ENCODE measurements at places on chromosomes 6 and 20. TPM values are rescaled to one million over a fixed set of nuclear protein-coding genes. Genes with fewer than 3 reads are reported as not detected.

The BICRAL gene
- 25.4 TPM for total RNA-seq

The OR2J3 gene
- total RNA-seq: not detected

The SPDEF gene
- not detected for total RNA-seq

The FBXO5 gene
- total RNA-seq: 53.5 TPM

The HAO1 gene
- total RNA-seq: not detected

The MAK gene
- total RNA-seq: not detected

The SIRPB1 gene
- 7.4 TPM for total RNA-seq

Data from activated naive CD4-positive, alpha-beta T cell treated with anti-CD3 and anti-CD28 coated beads, Interleukin-2, amount 10 ng/mL, durations not matched to agents 5 hours and 36 hours (primary cell).